ENCODE measurements at places on chromosomes 12 and 14.

GRCh38 chr12:31488737-31489338 lies 102.1 kb downstream of the DENND5B start:
- DNase-seq: no peak

DNA sequence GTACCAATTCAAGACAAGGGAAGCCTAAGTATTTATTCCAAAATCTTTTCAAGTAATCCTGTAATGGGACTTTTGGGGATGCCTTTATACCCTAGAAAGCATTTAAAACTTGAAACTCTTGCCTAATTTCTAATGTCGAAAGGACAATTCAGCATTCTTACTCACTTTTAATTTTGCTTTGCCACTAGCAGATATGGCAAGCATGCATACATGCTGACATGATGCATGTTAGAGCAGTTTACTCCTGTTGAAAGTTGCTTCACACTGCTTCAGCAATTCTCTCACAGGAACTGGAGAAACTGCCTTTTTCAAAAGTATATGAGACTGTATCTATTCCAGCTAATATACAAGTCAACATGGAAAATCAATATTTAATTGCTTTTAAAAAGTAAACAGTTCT lies 79.9 kb downstream of the TAOK3 start:
- DNase-seq: no peak

- DNase-seq: peak; percentile 65
Measured at GRCh38 chr12:67096533-67097318, 172.4 kb upstream of the CAND1 start.

GRCh38 chr12:29277231-29277630 lies 103.7 kb downstream of the ERGIC2 start:
- no peak for DNase-seq

Data from Daoy (cell line).